ENCODE measurements at places on chromosomes 2 and 18.

GRCh38 chr2:230068016-230068650 lies 591 bp downstream of the SLC16A14 start:
- H3K4me3 ChIP-seq = peak overlapping the region; percentile 83
- no peaks in the 10 kb centered on the region for H3K36me3 ChIP-seq
- H3K4me1 ChIP-seq = peaks cover 29% of the 10 kb centered on the region
- no peaks in the 10 kb centered on the region for H3K27me3 ChIP-seq
- peak overlapping the region; percentile 77 for H3K27ac ChIP-seq

GRCh38 chr18:55248495-55248894 lies 289.2 kb upstream of the CCDC68 start:
- H3K36me3 ChIP-seq = no peaks in the 10 kb centered on the region
- H3K4me1 ChIP-seq = peaks cover 4% of the 10 kb centered on the region
- H3K4me3 ChIP-seq = no peak overlapping the region
- no peaks in the 10 kb centered on the region for H3K27me3 ChIP-seq
- no peak for DNase-seq

GRCh38 chr2:108586116-108586515 lies 51.8 kb downstream of the LIMS1 start:
- H3K27me3 ChIP-seq = no peaks in the 10 kb centered on the region
- H3K4me3 ChIP-seq = no peak overlapping the region
- peak overlapping the region; percentile 62 for H3K27ac ChIP-seq
- no peak for DNase-seq
- H3K4me1 ChIP-seq = peaks cover 15% of the 10 kb centered on the region
- no peaks in the 10 kb centered on the region for H3K36me3 ChIP-seq

GRCh38 chr18:79852561-79853302 lies 55.0 kb downstream of the KCNG2 start:
- no peaks in the 10 kb centered on the region for H3K27me3 ChIP-seq
- no peak overlapping the region for H3K27ac ChIP-seq
- no peak overlapping the region for H3K4me3 ChIP-seq
- DNase-seq = no peak
- no peaks in the 10 kb centered on the region for H3K4me1 ChIP-seq

DNA sequence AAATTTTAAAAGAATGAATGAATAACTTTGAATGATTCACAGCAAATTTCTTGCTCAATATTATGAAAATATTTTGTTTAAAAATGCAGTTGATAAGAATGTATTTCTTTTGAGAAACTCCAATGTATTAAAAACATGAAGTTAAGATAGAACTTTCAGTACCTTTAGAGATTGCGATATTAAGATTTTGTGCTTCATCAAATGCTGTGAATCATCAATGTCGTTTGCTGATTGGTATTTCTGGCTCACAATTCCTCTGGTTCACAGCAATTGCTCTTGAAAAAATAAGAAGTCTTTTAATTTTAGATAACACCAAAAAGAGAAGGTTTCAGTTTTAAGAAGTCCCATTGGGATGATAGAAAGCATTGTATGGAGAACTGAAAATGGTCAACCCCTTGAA lies 228.7 kb downstream of the IKZF2 start:
- H3K4me1 ChIP-seq = peaks cover 8% of the 10 kb centered on the region
- no peaks in the 10 kb centered on the region for H3K36me3 ChIP-seq
- H3K4me3 ChIP-seq = no peak overlapping the region
- no peak for DNase-seq

GRCh38 chr2:122471753-122472152 lies 716.3 kb downstream of the TSN start:
- H3K27ac ChIP-seq = no peak overlapping the region
- DNase-seq = no peak
- H3K27me3 ChIP-seq = no peaks in the 10 kb centered on the region
- H3K36me3 ChIP-seq = no peaks in the 10 kb centered on the region

GRCh38 chr2:9656270-9656766 lies 25.5 kb upstream of the YWHAQ start:
- no peaks in the 10 kb centered on the region for H3K27me3 ChIP-seq
- no peak overlapping the region for H3K4me3 ChIP-seq
- no peak for DNase-seq
- H3K4me1 ChIP-seq = no peaks in the 10 kb centered on the region
- no peak overlapping the region for H3K27ac ChIP-seq

GRCh38 chr2:212921061-212921460 lies 230.4 kb downstream of the IKZF2 start:
- peaks cover 66% of the 10 kb centered on the region for H3K4me1 ChIP-seq
- no peak overlapping the region for H3K4me3 ChIP-seq
- H3K36me3 ChIP-seq = no peaks in the 10 kb centered on the region
- H3K27me3 ChIP-seq = no peaks in the 10 kb centered on the region
- peak overlapping the region; percentile 56 for H3K27ac ChIP-seq

GRCh38 chr2:240208631-240209211 lies 68.3 kb upstream of the OTOS start:
- no peaks in the 10 kb centered on the region for H3K36me3 ChIP-seq
- H3K4me1 ChIP-seq = peaks cover 6% of the 10 kb centered on the region

- no peaks in the 10 kb centered on the region for H3K36me3 ChIP-seq
- peak within 1 kb of the TSS; percentile 70 for H3K27ac ChIP-seq
- peaks cover 10% of the 10 kb centered on the region for H3K27me3 ChIP-seq
- H3K4me1 ChIP-seq = peaks cover 11% of the 10 kb centered on the region
These were observed at the start of gene EMILIN2 for GRCh38 chr18:2846636-2847316. EMILIN2 (plus strand) TSS chr18:2847006; CDS start chr18:2847189, 183 bp downstream.

Measured in esophagus squamous epithelium (tissue), 5 donors.